ENCODE measurements at places on chromosomes 16 and 17.

GRCh38 chr17:79095345-79096055, 20.9 kb downstream of the ENGASE start:
- no peak for DNase-seq

DNA sequence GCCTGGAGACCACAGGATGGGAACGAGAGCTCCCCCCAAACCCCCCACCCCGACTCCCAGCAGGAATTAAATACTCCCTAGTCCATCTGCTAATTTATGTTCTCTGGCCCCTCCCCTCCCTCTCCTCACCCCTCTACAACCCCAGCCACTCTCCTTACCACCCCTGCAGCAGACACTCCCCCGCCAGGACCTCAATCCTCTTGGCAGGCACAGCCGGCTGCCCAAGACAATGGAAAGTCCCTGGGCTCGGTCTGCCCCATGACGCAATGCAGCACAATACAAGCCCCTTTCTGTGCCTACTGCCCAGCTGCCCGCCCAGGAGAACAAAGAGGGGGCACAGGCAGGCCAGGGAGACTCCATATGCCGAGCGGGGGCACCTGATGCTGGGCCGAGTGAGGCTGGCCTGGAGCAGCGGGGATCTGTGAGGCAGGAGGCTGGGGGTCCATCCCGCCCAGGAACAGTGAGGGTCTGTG, 30.3 kb upstream of the CDC42EP4 start:
- DNase-seq: no peak

DNA sequence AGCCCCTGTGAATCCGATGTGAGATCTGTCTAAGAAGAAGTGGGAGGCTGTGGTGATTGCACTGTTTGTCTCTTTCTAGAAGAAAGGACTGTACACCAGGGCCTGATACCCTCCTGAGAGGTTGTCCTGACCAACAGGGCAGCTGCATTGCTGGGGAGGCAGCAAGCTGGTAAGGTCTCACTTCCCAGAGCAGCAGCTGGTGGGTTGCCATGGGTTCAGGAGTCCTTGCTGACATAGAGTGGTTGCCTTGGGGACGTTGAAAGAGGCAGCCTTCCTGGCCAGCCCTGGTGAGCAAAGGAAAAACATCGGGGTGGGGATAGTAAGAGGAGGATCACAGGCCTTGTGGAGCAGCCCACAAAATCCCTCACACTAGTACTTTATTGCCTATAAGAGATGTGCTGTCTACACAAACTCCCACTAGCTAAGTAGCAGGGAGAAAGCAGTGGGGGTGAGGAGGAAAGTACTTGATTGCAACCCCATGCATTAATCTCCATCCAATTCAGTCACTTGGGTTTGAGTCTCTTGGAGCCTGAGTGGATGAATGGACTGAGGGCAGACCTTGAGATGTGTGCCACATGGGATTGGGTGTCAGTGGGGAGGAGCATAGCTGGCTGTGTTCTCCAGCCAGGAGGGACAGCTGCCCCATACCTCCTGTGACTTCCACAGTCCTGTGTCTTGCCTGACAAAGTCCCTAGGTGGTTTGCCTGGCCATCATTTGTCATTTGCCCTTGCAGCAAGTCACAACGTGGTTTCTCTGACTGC, 143.8 kb upstream of the RPL38 start:
- no peak for DNase-seq

- DNase-seq: peak; percentile 72
These were observed 11.0 kb downstream of the CSF3 start for GRCh38 chr17:40025991-40026815.

- DNase-seq: no peak
These were observed 6.7 kb downstream of the DRG2 start for GRCh38 chr17:18094409-18094807.

- DNase-seq: no peak
These were observed 100.0 kb upstream of the CREBBP start for GRCh38 chr16:3980253-3981111.

DNA sequence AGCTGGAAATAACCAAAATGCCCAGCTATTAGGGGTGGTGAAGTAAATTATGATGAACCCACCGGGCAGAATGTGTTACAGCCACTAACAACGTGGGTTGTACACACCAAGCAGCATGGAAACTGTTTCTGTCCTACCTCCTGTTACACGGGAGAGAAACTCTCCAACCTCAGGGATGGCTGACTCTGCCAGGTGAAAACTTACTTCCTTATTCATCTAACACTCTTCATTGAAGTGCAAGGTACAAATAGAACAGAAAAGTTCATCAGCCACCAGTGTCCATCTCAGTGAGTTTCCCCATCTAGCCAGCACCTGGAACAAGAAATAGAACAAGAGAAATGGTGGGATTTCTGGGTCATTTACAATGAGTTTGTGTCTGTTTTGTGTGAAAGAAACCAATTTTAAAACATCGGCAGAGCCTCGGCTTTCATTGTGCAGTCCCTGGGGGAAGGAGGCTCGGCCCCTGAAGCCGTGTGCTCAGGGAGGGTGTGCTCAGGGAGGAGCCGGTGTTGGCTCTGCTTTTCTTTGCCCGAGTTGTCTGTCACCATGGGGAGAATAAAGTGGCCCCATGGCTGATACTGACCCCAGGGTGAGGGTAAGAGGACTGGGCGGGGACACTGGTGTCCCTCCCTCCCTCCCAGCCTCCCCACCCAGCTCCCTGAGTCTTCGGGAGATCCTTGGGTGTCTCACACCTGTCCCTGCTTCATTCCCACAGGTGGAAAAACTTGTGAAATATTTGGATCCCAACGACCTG, 39.8 kb downstream of the RAB11FIP4 start:
- DNase-seq: no peak

Data from keratinocyte (primary cell).